ENCODE measurements at places on chromosomes 3 and 15.
A peak's percentile ranks its signal among the peaks of the same experiment; 100 is the strongest.

- DNase-seq = no peak
These were observed 34.8 kb downstream of the MITF start for GRCh38 chr3:69774029-69774428.

DNA sequence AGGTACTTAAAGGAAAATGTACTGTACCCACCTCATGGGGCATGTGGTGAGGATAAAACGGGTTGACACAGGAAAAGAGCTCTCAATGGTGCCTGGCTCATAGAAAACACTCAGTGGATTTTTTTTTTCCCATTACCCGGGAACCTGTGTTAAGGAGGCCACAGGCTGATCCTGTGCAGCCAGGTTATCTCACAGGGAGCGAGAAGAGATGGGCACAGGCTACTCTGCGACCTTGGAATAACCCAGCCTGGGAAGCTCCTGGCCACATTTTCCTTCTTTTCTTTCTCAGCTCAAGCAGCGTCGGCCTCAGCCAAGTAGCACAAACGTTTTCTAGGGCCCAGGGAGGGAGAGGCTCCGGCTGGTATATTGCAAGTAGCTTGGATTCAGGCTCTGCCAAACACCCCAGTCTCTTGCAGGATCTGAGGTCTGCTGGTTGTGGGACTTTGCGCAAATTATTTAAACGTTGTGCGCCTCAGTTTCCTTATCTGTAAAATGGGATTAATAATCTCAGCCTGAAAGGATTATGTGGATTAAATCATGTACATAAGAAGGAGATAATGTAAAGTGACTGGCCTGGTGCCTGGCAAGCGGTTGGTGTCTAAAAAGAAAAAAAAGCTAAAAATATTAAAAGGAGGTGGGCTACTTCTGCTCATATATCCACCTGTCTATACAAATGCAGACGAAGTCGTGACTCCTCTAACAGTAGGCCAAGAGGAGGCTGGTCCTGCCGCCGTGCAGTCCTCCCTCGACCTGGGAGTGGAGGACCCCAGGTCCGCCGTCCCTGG lies 2.2 kb downstream of the FURIN start:
- DNase-seq = no peak

GRCh38 chr3:29991198-29991597 lies 615.2 kb upstream of the TGFBR2 start:
- no peak for DNase-seq

GRCh38 chr3:99084826-99085225 lies 183.3 kb upstream of the DCBLD2 start:
- DNase-seq = no peak

- no peak for DNase-seq
These were observed 69.9 kb downstream of the LDHAL6B start for GRCh38 chr15:59276225-59277178.

DNA sequence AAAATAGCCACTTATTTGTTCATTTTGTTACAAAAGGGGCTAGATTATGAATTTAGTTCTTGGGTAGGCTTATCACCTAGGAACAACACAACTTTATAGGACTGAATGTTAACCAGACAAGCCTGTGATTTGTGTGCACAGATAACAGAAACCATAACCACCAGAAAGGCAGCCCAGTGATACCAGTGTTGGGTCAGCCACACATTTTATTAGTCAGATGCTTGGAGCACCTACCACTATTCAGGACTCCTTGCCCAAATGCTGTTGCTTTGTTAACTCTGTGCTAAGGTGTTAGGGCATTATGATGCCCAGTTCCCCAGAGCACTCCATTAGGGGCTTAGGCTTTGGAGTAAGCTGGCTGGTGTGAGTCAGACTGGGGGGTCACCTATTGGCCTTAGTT lies 22.5 kb downstream of the PLCL2 start:
- DNase-seq = no peak

DNA sequence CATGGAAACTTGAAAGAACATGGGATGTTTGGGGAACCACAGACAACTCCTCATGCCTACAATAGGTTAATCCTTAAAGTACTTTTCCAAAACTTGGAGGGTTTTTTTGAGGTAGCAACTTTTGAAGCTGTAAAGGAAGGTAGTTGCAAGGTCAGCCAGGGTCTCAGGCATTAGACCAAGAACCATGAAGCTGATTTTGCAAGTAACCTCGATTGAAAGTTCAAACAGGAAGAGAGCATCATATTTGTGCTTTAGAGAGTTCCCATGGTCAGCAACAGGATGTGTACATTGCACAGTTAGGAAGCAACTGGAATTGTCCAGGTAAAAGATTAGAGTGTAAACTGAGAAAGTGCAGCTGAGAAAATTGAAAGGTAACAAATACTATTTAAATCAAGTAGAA lies 199.8 kb upstream of the NR2F2 start:
- no peak for DNase-seq

GRCh38 chr3:148816981-148817525 lies 10.6 kb upstream of the CPB1 start:
- DNase-seq = peak; percentile 89

DNA sequence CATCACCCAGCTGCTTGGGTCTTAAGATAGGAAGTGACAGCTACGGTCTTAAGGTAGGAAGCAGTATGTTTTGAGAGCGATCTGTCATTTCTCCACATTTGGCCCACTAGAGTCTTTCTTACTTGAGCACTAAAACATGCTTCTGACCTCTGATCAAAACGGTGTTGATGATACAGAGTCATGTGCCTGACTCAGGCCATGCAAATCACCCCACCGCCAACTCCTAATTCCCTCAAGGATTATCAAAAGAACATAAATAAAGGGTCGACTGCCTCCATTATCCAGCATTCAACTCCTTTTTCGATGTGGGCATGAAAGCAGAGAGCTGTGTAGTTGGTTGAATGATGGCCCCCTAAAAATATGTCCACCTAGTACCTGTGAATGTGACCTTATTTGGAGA lies 201.7 kb upstream of the PROK2 start:
- DNase-seq = no peak

DNA sequence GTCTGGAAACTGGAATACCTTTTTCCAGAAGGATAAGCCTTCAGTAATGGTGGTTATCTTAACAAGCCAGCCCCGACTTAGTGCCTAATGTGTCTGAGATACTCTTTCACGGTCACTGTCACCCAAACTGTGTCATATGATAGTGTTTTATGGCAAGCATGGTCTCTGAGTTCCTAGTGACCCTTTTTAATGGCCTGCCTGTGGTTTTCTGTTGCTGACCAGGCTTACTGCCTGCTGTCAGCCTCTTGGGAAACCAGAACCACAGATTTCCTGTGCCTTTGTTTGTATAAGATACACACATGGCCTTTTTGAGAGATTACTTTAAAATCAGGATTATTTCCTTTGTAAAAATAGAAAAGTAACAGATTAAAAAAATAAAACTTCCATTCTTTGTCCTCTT lies 22.4 kb downstream of the HPS3 start:
- no peak for DNase-seq

GRCh38 chr15:44144992-44145391 lies 50.1 kb downstream of the FRMD5 start:
- DNase-seq = no peak

DNA sequence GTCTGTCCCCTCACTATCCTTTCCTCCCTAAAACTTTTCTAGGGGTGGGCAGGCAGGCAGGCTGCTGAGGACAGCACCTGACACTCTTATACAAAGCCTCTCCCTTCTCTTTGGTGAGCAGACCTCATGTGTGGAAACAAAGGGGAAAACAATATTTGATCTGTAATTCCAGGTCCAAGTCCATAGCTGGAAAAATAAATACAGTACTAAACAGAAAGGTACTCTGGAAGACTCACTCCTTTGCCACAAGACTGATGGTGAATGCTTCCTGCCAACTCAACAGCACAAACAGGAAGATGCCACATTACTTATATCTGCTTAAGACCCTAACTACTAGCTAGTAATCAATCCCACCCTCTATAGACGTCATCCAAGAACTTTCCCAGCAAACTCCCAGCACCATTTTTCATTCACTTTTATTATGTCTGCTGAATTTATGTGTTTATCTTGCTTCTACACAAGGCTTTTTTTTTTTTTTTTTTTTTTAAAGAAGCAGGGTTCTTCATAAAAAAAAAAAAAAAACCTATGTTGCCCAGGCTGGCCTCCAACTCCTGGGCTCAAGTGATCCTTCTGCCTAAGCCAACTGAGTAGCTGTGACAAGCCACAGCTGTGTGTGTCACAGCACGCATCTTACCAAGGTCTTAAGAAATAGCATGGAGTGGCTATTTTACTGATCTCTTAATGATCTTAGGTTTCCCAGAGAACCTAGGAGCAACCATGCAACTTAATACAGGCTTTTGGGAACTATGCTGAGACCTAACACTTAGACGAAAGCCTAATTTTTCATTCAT lies 44.2 kb upstream of the CSPG5 start:
- peak; percentile 29 for DNase-seq

DNA sequence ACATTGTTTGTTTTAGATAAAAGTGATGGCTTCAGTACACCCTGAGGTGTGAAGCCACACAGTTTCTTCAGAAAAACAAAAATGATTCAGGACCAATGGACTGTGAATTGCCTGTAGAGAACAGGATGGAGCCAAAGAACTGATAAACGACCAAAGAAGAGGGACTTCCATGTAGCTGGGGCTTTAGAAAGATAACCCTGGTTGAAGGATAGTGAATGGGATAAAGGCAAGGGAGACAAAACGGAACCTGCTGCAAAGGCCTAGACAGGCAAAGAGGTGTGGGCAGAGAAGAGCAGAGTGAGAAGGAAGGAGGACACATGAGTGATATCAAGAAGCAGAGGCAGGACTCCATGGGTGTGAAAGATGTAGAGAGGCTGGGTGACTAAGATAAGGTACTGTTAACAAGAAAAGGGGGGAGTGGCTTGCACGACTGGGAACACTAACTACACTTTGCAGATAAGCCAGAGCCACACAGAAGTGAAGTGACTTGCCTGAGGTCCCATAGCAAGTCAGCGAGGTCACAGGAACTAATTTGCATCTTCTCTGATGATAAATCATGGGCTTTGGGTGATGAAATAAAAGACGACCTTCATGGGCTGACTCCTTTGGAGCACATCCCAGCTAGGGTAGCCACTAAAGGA lies 44.3 kb downstream of the RAB6B start:
- DNase-seq = no peak

GRCh38 chr3:41329881-41330280 lies 130.6 kb downstream of the CTNNB1 start:
- DNase-seq = no peak

- DNase-seq = no peak
These were observed 57.8 kb downstream of the MAP3K13 start for GRCh38 chr3:185420762-185421161.

DNA sequence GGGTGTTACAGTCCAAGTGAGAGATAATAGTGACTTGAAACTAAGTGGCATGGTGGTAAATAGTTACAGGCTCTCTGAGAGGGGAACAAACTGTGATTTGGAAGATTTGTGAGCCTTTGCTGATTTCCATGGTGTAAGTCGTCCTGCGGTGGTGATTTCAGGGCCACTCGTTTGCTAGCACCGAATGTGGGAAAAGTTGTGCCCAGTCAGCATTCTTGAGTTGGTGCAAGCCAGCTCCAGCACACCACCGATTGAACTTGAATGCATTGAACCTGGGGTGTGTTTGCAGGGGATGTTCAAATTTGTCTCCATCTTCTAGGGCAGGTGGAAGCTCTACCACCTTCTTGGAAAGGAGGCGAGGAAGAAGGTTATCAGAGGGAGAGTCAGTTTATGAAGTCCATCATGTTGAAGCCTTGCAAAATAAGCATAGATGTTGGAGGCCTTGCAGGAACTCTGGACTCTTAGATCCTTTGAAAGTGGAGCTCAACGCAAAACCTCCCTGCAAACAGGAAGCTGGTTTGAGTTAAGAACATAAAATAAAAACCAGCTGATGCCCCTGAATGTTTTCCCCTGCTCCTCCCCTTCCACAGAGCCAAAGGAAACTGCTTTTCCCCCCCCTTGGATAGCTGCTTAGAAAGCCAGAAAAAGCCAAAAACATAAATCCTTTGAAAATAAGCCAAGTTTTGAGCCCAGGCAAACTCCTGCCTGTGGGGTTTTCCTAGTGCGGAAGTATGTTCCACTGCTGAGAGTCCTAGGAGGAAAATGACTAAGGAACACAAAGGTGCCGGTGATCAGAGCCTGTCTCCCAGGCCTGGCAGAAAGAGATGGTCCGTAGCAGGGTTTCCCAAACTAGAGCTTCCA lies 21.9 kb downstream of the MAPKBP1 start:
- DNase-seq = no peak

- DNase-seq = no peak
These were observed 35.5 kb upstream of the KLF13 start for GRCh38 chr15:31291048-31291578.

DNA sequence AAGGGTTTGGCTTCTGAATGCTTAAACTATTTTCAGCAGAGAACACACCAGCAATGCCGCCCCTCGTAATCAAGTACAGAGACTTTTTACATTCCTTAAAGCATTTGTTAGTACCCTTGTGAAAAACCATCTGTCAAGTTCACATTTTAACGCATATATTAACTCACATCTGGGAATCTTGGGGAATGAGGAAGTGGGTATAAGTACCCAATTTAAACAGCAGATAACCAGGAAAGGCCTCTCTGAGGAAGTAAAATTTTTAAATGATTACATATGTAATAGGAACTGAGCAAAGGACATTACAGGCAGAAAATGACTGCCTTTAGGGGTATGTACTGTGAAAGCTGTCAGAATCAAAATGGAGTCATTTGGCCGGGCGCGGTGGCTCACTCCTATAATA lies 12.8 kb upstream of the CFAP44 start:
- DNase-seq = no peak

DNA sequence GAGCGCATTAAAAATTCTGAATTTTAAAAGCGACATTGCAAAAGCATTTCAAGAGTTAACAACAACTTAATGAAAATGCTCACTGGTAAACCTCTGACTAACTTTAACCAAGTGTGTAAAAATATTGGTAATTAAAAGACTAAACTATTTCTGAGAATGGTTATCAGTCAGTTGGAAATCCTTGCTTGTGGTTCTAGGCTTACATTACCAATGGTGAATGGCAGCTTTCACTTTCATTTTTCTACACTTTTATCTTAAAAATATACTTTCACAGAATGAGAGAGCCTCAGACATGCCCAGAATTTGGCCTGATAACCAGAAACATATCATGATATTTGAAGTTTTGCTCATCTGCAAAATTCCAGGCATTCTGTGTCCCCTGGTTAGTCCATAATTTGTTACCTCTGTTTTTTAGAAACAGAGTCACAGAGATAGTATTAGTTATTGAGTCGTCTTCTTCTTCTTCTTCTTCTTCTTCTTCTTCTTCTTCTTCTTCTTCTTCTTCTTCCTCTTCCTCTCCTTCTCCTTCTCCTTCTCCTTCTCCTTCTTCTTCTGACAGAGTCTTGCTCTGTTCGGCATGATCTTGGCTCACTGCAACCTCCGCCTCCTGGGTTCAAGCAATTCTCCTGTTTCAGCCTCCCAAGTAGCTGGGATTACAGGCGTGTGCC lies 5.5 kb upstream of the RNF111 start:
- DNase-seq = no peak

DNA sequence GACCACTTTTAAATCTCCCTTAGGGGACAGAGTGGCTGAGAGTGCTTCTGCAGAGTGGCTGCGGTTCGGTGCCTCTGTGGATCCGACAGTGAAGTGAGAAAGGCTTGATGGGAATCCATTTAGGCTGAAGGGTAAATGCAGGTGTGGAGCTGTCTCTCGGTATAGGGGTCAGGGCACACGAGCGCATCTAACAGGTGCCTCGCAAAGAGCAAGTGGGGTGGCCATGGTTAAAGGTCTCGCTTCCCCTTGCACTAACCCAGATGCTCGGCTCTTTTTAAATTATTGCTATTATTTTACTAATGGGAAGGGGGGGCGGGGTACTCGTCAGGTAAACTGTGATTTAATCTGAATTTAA lies 598 bp upstream of the GJD2 start:
- DNase-seq = no peak

Data from NCI-H1930 (cell line).